ENCODE measurements at places on chromosomes 5 and 9.

DNA sequence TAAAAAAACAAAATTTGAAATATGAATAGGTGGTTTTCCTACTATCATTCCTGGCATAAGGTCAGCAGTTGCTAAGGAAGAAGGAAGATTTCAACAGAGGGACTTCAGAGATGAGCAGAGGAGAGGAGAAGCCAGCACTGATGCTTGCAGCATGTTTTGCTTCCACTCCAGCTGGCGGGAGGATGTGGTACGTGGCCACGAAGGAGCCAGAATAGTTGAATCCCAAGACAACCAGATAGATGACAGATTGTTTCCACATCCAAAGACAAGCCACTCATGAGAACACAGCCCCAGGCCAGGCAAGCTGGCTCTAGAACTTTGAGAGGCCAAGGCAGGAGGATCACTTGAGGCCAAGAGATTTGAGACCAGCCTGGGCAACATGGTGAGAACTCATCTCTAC is 15.1 kb downstream of the TIMD4 start:
- DNase-seq, result no peak

- no peak for DNase-seq
These were observed 362.4 kb downstream of the CDH18 start for GRCh38 chr5:19625562-19625961.

GRCh38 chr5:65103756-65104440 is 335.2 kb downstream of the CWC27 start:
- DNase-seq, result no peak

DNA sequence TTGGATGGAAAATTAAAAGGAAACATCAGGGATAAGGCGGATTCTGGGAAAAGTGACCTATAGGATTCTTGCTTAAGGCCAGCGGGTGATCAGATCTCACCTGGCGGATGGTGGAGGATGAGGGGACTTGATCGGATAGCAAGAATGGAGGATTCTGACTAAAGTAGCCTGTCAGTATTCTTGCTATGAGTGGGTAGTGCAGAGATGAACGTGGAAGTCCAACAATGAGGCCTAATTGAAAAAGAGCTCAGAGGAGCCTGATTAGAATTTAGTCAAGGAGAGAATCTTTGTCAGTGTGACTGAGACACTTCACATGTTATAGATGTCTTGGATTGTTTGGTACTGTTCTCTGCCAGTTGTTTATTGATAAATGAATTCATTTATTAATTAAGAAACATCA is 24.9 kb downstream of the CAST start:
- DNase-seq, result no peak

DNA sequence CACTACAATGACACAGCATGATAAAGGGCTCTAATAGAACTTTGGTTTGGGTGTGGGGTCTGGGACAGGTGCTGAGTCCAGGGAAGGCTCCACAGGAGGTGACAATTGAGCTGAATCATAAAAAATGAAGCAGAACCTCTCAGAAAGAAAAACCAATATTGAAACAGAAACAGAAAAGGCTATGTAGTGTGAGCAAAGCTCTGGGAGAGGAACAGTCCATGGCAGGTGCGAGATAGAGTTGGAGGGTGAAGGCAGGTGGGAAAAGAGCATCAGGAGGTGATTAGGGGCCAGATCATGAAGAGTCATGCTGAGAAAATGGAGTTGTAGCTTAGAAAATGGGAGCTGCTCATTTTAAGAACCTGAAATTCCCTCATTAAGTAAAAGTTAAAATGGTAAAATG is 164.9 kb downstream of the KCTD16 start:
- DNase-seq, result no peak

GRCh38 chr9:125376261-125377226 is 114.9 kb downstream of the GAPVD1 start:
- DNase-seq, result no peak

- DNase-seq, result peak; percentile 37
These were observed 53.5 kb downstream of the RGS3 start for GRCh38 chr9:113516840-113517577.

DNA sequence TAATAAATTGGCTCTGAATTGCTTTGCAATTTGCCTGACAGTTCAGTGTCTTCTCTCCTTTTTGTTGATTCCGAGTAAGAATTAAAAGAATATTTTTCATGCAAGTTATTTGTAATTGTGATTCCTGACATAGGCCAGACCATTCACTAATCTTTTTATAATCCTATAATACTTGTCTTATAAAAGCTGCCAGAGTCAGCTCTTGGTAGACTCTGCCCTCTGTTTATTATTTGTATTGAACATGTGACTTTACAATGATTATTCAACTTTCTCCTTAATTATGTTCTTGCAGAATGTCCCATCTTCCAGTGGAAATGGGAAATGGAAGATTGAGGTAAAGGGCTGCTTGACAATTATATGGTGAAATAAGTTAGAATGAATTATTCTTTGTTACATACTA is 121.0 kb downstream of the SV2C start:
- no peak for DNase-seq

DNA sequence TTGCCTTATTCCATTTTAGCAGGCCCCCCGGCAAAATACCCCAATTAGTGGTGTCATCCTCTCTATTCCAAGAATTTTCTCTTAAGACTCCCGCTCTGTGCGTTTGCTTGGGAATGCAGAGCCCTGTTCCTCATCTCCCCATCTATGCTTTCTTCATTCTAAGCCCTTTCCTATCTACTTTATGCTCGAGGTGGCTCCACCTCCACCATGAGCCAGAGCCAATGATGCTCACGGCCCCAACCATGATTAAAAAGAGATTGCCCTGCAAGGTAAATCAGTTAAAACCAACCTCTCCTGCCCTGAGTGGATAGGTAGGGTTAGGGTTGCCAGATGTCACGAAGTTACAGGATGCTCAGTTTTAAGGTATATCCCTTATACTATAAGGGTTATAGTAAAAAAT is 677 bp upstream of the TXNDC15 start:
- no peak for DNase-seq

DNA sequence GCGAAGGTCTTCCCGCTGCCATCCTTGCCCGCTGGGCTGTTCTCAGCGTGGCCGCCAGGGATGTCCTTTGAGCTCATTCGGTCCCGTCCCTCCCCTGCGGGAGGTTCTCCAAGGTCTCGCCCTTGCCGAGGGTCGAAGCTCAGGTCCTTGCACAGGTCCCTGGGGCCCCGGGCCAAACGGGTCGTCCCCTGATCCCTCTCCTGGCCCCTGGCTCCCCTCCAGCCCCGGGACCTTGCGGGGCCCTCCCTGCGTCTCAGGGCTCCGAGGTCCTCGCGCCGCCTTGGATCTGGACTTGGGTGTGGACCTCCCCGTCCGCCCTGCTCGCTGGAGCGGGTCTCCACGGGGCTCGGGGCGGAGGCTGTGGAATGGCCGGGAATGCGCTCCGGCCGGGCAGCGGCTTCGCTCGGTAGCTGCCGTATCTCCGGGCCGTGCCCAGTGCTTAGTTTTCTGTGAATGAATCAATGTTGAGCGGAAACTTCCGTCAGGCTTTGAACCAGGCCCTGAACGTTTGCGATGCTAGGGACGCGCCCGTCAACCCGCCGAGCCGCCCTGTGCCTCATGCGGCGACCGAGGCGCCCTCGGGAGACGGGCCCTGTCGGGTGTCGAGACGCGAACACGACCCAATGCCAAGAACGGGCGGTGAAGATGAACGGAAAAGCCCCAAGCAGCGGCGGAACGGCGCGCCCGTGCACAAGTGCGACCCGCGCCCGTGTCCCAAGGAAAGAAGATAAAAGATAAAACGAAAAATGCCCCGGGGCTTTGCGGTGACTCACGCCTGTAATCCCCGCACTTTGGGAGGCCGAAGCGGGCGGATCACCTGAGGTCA is 780 bp downstream of the RNU6ATAC start:
- DNase-seq, result peak; percentile 44

DNA sequence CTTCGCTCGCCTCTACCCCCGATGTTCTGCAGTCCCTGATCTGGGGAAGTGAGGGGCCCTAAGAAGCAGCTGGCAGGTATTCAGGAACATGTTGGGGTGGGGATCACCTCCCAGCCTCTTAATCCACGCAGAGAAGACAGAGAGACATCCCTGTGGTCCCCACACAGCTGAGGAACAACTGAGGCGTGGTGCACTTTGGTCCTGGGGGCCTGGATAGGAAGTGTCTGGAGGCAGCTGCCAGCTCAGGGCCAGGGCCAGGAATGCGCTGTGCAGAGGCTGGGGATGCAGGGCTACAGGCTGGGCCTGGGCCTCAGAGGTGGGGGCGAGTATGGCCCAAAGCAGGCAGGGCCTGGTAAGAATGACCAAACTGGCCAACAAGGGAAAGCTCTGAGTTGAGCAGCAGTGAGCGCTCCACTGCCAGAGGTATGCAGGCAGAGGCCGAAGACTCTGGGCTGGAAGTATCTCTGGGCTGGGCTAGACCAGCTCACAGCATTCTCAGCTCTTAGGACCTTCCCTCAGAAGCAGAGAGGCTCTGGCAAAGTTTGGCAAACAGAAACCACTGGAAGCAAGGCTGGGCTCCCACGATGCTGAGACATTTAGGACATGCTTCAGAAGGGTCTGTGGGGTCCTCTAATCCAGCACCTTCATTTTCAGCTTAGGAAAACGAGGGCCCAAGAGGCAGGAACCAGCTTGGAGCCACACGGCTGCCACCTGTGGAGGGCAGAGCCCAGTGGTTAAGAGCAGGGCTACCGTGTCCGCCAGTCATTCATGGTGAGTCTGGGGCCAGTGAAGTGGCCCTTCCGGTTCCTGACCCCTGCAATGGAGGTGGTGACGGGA is 174.4 kb downstream of the GAPVD1 start:
- DNase-seq, result no peak

DNA sequence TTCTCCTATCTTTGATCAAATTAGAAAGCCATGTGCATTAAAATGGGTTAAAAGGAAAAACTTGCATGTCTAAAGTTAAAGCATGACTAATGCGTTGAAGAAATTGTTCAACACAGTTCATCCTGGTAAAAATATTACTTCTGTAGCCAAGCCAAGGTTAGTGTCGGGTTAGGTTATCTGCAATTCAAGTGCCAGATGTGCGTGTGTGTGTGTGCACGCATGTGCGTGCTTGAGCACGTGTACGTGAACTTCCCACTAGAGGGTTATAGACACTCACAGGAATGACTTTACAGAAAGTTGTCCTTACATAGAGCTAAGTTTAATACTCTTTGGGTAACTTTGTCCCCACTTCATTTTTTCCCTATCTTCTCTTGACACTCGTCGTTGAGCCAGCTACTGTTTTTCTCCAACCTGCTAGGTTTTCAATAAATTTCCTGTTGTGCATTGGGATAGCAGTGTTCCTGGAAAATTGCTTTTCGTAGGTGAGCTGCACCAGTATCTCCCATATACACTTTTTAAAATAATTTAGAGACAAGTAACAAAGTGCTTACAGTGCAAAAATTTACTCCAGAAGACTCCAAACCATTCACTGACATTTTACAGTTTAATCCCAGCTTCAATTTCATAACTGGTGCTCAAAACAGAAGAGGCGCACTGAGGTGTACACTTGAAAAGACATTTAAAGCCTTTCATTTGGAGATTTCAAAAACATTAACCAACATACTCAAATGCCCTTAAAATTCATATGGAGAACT is 353.8 kb downstream of the NFIB start:
- DNase-seq, result no peak

DNA sequence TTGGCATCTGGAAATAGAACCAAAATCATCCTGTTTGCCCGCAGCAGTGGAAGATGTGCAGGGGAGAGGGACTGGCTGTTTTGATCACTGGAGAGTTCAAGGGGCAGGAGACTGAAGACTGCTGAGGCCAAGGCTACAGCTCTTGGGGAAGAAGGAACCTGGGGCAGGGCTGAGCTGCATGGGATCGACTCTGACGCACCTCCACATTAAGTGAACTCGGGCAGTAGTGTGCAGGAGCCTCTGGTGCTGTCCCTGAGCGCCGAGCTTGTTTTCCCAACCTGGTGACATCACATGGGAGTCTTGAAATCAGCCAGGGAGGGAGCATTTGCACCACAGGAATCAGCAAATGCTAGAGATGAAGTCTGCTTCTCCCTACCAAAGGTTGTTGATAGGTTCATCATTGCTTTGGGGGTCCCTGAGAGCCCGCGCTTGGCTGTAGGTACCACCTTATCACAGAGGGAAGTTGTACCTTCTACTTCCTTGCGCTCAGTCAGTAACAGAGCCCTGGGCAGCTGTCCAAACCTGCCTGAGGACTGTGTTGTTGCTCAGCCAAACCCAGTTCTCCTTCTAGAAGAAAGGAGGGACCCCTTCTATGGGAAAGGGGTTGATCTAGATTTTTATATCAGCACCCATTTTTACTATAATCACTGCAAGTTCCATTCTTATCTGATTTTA is 52.3 kb upstream of the CTSL start:
- DNase-seq, result no peak

DNA sequence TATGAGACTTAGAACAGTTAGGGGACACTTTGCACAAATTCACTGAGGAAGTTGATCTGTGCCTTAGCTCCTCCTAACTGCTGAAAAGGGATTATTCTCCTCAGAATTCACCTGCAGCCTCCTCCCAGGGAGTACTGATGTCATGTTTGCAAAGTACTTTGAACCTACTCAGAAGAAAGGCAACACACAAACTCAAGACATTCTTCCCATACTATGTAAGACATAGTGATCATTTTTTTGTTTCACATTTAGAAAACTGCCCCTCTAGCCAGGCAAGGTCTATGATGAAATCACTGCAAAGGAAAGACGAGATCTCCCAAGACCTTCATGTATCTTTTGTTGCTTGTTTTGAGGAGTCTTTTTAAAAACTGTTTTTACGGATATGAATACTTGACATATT is 10.6 kb upstream of the VLDLR start:
- no peak for DNase-seq

DNA sequence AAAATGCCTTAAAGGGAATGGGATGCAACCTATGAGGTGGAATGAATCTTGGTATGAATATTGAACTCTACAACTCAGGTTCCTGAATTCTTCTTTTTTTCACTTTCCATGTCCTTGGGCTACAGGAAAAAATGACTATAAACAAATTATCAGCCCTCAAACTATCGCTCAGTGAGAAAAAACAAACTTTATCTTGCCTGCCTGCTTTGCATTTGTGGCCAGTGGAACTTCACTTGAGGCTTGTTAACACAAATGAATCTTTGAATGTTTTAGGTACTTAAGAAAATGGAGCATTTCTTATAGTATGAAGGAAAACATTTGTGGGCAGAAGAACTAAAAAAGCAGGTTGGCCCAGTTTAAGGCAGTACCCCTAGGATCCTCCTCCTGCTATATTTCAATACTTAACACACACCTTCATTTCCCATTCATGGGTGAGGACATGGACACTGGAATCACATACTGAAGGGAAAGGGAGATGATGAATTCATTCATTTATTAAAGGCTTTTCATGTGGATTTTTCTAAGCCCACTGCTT is 34.1 kb downstream of the ELOVL7 start:
- DNase-seq, result no peak

DNA sequence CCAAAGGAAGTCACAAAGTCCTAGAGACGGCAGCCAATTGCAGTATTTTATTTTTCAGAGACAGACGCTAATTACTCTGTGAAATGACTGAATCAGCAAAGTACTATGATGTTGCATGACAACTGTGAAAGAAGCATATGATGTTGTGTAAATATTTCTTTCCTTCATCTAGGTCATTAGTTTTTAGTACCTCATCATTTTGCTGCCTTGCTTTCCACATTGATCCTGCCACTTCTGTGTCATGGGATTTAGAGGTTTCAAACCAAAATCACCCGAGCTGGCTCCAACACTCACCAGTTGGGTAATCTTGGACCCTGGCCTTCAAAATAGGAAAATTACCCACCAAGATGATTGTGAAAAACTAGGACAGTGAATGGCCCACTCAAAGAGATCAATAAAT is 585.2 kb downstream of the ACTL7B start:
- DNase-seq, result no peak

- no peak for DNase-seq
These were observed 132.4 kb downstream of the GCNT1 start for GRCh38 chr9:76591256-76591950.
